ENCODE measurements at places on chromosomes 1 and 21.

GRCh38 chr1:47710329-47711071 lies 272.7 kb downstream of the FOXD2 start:
- peak; percentile 25 for DNase-seq

- peak; percentile 54 for DNase-seq
Observed at GRCh38 chr1:167722152-167722869, 529 bp downstream of the MPZL1 start.

DNA sequence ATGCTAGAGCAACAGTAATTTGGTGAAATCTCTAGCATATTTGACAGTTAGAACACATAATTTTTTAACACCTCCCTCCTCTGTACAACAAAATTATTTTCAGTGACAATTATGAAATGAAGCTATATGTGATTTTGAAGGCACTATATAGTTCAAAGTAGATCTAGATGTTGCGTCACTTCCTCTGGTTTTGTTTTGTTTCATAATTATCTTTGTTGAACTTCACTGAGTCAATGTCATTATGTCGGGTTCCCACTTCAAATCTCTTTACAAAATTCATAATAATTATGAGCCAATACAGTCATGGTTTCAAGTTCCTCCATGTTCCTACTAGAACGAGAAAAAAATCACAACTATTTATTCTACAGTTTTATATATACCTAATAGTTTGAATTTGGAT lies 254.8 kb upstream of the PLXNA2 start:
- no peak for DNase-seq

- no peak for DNase-seq
Observed at GRCh38 chr1:35571263-35571662, 1.9 kb upstream of the TFAP2E start.

- peak; percentile 24 for DNase-seq
Observed at GRCh38 chr1:8232036-8232757, 85.7 kb upstream of the SLC45A1 start.

GRCh38 chr1:102853136-102853535 lies 255.2 kb downstream of the COL11A1 start:
- no peak for DNase-seq

DNA sequence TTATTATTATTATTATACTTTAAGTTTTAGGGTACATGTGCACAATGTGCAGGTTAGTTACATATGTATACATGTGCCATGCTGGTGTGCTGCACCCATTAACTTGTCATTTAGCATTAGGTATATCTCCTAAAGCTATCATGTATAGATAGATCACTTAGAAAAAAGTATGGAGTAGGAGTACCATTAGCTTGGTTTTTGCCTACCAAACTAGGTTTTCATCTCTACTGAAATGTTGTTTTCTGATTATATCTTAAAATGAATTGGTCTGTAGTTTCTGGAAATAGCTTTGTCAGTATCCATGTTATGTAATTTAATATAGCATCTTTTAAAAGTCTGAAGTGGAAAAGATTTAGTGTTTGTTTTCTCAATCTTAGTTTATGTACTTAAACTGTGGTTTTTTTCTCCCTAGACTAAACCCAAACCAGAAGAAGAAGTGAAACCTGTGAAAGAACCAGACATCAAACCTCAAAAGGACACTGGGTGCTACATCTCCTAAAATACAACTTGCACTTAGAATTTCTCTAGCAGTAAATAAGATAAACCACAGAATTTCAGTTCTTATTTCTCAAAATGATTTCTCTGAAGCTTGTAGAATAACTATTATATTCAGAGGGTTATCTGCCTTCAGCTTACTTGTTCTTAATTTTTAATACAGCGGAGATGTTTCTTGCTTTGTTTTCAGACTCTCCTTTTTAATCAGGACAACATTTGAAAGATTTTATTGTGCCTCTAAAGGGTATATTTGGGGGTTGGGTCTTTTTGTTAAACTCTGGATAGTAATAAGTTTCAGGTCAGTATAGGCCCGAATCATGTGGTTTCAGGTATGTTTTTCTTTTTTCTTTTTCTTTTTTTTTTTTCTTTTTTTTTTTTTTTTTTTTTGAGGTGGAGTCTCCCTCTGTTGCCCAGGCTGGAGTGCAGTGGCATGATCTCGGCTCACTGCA lies 4.5 kb upstream of the FAM177B start:
- no peak for DNase-seq

DNA sequence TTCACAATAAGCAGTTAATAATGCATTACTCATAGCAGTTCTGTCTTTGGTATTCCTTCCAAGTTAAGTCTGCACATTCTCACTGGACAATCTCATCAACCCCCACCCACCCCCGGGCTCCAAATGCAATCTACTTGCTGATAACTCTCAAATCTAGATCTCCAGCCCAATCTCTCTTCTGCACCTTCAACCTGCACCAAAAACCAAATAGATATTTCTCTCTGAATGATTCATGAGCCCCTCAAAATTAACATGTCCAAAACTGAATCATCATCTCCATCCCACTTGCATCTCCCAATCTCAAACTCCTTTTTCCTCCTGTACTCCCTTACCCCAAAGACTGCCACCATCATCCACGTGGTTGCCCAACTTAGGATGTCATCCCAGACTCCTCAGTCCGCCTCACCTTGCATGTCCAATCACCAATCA lies 2.7 kb downstream of the DOCK7 start:
- no peak for DNase-seq

DNA sequence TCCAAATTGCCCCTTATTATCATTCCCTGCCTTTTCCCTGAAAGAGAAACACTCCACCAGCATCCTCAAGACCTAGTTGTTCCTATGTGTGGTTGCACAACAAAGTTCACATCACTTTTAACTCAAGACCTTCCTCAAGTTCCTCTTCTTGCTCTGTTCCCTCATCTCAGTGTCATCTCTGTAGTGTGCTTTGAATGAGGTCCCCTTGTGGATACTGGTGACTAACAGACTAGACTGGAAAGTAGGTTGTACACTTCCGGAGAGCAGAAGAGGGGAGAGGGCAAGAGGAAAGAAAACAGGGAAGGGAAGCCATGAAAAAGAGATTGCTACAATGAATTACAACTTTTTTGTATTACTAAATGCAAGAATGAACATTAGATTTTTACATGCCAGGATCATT lies 853.8 kb downstream of the USP25 start:
- peak; percentile 29 for DNase-seq

DNA sequence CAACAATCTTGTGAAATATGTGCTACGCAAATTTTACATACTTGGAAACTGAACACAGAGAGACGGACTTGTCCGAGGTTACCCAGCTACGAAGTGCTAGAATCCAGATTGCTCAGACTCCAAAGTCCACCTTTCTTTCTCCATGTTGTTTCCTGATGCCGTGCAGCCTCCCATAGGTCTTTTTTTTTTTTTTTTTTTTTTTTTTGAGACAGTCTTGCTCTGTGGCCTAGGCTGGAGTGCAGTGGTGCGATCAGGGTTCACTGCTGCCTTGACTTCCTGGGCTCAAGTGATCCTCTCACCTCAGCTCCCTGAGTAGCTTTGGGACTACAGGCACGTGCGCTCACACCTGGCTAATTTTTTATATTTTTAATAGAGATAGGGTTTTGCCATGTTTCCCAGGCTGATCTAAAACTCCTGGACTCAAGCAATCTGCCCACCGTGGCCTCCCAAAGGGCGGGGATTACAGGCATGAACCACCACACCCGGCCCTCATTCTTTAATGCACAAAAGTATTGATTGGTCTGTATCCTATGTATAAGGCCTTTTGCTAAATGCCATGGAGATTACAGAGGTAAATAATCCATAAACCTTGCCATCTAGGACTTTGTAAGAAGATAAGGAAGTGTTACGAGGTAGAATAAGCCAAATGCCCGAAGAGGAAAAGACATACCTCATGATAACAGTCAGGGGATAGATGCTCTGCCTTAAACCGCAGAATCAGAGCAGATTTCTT lies 92.8 kb downstream of the C1orf21 start:
- no peak for DNase-seq

DNA sequence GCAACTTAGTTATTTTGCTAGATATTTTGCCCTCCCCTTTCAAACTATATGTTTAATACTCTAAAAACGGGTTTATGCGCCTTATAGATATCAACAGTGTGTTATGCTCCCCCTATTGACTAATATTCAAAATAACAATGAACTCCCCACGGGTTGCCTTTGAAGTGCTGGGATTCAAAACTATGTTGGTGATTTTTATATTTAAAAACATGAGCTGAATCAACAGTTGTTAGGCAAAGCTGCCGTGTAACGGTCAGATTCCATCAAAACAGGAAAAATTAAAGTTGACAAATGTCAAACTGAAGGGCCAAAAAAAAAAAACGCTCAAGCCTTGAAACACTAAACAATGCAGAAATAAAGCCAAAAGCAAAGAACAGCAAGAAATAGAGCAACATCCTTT lies 2.5 kb downstream of the TGFBR3 start:
- DNase-seq: peak; percentile 21

- DNase-seq: no peak
Observed at GRCh38 chr21:34958040-34958439, 91.1 kb downstream of the RUNX1 start.

DNA sequence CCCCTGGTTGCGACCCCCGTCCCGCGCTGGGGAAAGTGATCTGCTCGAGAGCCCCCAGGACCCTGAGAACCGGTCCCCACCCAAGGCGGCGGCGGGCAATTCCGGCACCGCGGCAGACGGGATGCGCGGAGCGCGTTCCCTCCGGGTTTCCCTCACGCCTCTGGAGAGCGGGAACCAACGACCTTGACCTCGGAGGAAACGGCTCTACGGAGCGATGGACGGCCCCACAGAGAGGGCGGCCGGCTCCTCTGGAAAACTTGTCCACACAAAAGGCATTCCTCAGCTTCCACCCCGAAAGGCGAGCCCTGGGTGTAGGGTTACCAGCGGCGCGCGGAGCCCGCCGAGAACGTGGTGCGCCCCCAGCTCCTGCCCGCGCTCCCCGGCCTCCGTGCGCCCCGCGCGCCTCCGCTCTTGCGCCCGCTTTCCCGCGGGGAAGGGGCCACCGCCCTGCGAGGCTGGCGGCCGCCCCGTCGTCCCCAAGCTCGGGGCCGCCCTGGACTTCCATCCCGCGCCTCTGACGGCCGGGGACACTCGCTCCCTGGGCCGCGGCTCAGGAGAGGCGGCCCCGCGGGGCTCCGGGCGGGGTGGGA lies 391 bp upstream of the KIAA1614 start:
- no peak for DNase-seq

DNA sequence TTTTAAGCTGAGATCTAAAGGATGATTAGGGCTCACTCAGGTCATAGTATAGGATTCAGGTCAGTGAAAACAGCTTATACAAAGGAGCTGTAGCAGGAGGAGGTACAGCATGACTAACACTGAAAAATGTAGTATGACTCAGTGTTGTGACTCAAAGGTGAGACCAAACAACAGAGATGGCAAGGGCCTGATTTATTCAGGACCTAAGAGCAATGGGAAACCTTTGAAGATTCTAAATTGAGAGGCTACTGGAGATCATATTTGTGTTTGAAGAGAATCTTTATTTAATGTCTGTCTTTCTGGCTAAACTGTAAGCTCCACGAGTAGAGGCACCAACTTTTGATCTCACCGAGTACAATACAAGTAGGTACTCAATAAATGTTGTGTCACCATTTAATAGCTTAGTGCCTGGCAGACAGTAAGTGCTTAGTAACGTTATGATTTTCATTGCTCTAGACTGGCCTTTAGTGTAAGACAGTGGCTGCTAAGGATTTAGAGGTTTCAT lies 43.5 kb downstream of the PRKAA2 start:
- peak; percentile 96 for DNase-seq

DNA sequence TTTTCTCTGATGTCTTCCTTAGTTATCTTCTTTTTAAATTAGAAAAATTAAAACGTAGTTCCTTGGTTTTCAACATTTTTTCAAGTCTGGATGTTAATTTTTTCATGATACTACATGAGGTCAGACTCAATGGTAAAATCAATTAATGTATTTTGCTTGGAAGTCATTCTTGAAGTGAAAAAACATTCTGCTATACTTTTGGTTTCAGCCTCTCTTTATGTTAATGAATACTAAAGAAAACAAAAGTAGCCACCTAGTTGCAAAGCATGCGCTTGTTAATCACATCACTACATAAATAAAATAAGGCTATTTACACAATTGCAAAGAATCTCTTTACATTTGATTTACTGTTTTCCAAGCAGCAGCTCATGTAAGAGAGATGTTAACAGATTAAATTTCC lies 170.4 kb downstream of the LIPI start:
- no peak for DNase-seq

DNA sequence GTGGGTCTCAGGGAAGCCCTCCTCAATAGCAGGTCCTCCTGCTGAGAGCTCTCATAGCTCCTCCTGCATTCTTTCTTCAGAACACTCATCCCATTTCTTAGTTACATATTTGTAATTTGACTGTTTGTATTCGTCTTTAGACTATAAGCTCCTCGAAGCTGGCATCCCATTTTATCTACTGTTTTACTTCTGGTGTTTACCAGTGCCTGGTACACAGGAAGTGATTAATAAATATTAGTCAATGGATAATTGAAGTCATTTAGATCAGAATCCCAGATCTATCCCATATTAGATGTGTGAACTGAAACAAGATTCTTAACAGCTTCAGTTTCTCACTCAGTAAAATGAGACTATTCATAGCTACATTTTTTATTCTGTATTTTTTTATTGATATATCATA lies 88.7 kb downstream of the PLPP3 start:
- DNase-seq: no peak

GRCh38 chr1:32724678-32725614 lies 22.4 kb upstream of the SYNC start:
- DNase-seq: peak; percentile 96

DNA sequence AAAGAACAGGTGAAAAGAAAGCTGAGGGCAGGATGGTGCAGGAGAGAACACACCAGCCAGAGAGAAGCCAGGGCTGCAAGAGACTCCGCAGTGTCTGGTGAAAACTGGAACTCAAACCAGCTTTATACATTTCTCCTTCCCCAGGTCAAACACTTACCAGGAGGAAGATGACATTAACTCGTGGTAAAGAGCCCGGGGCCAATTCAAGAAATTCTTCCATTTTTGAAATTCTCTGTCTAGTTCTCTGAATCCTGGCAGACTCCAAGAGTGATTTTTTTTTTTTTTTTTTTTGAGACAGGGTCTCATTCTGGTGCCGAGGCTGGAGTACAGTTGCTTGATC lies 25.8 kb upstream of the SIPA1L2 start:
- DNase-seq: no peak

DNA sequence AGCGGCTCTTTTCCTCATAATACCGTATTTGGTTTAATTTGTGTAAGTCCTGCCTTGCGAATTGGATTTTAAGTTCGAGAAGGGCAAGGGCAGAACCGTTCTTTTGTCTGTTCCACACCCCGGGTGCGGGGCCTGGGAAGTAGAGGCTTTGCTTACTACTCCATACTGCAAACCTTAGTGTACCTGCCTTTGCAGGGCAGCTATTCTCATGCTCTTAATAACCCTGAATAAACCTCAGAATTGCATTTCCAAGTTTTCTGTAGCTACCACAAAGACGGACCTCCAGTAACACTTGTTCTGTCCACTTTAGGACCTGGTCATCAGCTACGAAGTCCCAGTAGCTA lies 657 bp upstream of the HNRNPU start:
- DNase-seq: no peak

DNA sequence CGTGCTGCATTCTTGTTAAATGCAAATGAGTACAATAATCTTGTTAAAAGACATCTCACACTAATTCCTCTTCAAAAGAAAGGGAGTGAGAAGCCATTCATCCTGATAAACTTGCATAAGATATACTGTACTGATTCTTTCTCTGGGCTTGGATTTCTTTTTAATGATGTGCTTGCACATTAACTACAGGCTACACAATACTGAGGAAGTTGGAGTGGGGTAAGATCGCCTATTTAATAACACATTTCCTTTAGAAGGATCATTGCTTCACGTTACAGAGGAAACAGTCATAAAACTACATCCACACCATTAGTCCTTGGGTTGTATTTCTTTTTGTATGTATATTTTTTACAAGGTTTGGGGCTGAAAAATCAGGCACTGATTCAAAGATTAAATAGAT lies 36.6 kb downstream of the NRIP1 start:
- no peak for DNase-seq

Measured in HT1080 (cell line).